ENCODE measurements at places on chromosomes 7 and 10.

DNA sequence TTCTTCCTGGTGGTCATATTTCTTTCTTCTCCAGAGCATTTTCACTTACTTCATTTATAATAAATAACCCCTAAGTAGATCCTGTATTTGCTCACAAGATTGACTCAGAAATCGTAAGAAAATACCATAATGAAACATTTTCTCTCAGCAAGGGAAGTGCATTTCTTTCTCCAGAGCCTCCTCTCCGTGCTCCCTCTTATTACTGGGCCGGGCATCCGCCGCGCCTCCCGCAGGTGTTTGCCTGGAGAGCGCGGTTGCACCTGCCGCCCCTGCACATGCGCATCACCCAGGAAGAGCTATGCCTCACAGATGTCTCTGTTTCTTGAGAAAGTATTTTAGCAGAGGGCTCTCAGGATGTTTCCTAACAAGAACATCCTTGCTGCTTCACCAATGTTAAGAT lies 509.2 kb downstream of the TCERG1L start:
- DNase-seq = no peak

- no peak for DNase-seq
These were observed 427.8 kb upstream of the ZMIZ1 start for GRCh38 chr10:78640796-78641636.

GRCh38 chr10:88991899-88992320 lies 1.3 kb downstream of the FAS start:
- DNase-seq = no peak

- DNase-seq = no peak
These were observed 24.1 kb downstream of the GPAM start for GRCh38 chr10:112159469-112159868.

DNA sequence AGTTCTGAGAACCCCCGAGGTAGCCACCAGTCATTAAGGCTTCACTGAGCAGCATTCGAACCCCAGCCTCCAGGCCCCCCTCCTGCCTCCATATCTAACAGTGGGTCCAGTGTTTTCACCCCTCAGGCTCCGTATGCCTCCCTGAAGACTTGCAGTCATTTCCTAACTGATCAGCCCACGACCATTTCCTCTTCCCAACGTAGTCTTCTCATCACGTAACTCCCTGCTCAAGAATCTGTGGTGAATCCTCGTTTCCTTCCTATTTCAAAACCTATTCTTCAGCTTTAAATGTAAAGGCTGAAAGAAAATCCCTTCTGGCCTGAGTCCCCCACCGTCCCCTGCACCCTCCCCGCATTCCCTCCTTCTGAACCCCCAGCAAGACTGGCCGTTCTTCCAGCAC lies 21.1 kb downstream of the FRMD4A start:
- DNase-seq = no peak

- no peak for DNase-seq
These were observed 171.3 kb upstream of the PRKCQ start for GRCh38 chr10:6751363-6751762.

Measured in activated naive CD4-positive, alpha-beta T cell (primary cell).